ENCODE measurements at places on chromosomes 7 and 10.

DNA sequence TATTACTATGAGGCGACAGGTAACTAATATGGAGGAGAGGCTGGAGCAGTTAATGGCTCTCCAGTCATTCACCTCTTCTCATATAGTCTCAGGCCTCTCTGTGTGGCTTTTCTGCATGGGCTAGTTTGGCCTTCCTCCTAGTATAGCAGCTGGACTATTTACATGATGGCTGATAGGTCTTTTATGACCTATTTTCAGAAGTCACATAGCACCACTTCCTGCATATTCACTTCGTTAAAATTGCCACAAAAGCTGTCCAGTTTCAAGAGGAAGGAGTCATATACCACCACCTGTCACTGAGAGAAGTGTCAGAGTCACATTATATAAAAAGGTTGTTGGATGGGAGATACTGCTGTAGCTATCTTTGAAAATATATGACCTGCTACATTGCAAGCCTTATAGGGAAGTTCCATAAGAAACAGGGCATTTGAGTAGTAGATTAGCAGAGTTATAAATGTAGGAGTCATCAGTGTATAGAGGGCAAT is 8.0 kb upstream of the DMTF1 start:
- DNase-seq: no peak

DNA sequence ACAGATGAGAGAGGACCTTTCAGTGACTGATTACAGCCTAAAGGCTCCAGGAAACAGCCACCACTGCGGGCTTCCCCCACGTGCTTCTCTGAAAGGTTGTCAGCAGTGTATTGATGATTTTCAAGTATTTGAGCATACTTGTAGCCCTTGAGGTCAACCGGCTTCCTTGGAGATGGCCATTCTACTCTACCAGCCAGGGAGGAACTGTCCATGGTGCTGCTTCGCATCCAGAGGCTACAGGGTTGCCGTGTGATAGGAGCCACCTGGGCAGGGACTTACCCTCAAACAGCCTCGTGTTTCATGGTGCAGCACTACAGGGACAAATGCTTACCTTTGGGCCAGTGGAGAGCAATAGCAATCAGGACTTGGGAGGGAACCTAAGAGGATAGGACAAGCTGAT is 179.5 kb downstream of the DPP6 start:
- no peak for DNase-seq

DNA sequence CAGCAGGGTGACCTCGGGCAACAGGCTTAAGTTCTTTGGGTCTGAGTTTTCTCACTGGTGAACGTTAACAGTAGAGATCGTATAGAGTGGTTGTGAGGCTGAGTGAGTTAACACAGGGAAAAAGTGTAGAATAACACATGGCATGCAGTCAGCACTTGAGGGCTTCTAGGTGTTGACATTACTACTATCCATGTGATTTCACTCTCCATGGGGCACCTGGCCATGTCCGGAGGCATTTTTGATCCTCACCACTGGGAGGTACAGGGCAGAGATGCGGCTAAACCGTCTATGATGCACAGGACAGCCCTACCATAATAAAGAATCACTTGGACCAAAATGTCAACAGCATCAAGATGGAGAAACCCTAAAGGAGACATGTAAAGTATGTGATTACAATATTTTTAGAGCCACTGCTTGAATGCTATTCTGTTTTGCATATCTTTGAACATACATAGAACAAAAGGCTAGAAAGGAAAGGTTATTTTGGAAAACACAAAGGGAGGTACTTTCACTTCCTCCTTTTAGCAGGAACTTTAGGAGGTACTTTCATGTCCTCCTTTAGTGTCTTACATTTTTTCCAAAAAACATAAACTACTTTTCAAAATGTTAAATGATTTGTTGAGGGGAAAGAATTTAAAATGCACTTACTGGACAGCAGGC is 44.3 kb downstream of the NOD1 start:
- peak; percentile 65 for DNase-seq

DNA sequence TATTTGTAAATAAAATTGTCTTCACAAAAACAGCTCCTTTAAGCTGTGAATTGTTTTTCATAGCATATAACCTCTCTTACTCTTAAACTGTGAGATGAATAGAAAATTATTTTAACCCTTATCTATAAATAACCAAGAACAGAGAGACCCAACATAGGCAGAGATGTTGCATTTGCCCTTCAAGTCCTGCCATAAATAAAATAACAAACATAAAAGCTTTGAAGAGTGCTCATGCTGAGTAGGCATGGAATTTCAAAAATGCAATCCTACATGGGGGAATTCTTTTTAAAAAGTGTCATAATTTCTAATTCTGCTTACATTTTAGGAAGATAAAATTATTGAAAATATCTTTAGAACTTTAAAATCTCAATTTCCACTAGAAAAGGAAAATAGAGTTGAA is 124.1 kb upstream of the FERD3L start:
- no peak for DNase-seq

All from suppressor macrophage treated with lipopolysaccharide for 1 hour (primary cell).